SJSA1 (cell line): ENCODE measurements at places on chromosomes 4 and X. TPM values are rescaled to one million over a fixed set of nuclear protein-coding genes. Genes with fewer than 3 reads are reported as not detected.

GRCh38 chrX:47746446-47746845 is 87.5 kb upstream of the UXT start:
- DNase-seq: no peak

DNA sequence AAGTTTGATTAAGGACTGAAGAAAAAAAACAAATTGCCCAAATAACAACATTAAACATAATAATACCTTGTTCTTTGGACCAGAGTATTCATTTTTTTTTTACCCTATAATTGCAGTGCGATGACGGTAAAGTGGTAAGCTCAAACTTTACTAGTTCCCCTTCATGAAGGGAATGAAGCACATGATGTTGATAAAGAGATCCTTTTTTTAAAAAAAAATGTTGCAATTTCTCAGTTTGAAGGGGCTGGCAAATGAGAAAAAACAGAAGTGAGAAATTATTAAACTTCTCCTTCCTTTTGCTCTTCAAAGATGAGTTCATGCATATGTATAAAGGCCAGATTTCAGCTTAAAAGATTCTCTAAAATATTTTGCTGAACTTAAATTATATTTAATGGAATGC is 231.7 kb downstream of the C4orf33 start:
- no peak for DNase-seq

GRCh38 chr4:81577392-81577791 is 105.7 kb upstream of the RASGEF1B start:
- no peak for DNase-seq

GRCh38 chr4:159158985-159159384 is 56.1 kb downstream of the RAPGEF2 start:
- DNase-seq: no peak

DNA sequence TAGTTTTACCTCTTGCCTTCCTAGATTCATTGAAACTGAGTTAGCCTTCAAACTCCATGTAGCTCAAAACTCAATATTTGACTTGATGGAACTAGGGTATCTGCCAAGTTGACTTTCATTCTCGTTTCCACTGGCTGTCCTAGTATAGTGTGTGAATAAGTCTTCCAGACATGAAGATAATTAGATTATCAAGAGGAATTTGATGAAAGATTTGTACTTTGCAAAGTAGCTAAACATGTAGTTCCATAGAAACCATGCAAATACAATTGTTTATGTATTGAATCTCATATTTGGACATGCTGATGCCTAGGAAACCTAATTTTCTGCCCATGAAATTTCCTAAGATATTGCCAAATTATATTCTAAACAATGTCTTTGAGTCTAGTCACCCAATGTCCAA is 297.5 kb downstream of the ARHGAP24 start:
- no peak for DNase-seq

DNA sequence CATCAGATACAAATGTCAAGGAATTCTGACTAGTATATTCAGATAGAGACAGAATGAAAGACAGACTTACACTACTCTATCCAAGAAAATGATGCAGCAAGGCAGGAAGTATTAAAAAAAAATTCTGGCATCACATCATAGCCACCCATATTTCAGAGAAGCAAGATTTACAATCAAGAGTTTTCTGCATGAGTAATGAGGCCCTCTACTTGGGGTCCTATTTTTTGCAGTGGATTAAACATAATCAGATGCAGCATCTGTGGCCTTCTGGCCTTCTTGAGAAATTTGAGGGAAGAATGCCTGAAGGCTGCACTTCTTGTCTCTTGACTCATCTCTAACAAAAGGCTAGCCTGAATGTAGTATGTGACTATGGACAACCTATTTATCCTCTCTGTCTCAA is 48.2 kb upstream of the SLIT2 start:
- DNase-seq: peak; percentile 100

GRCh38 chr4:7828011-7828720 is 111.5 kb downstream of the AFAP1 start:
- peak; percentile 90 for DNase-seq

DNA sequence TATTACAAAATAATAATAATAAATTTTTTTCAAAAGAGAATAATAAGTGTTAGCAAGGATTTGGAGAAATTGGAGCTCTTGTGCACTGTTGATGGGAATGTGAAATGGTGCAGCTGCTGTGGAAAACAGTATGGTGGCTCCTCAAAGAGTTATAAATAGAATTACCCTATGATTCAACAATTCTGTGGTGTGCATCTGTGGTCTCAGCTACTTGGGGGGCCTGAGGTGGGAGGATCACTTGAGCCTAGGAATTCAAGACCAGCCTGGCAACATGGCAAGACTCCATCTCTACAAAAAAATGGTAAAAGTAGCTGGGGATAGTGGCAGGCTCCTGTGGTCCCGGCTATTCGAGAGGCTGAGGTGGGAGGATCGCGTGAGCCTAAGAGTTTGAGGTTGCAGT is 19.6 kb downstream of the MND1 start:
- peak; percentile 74 for DNase-seq

DNA sequence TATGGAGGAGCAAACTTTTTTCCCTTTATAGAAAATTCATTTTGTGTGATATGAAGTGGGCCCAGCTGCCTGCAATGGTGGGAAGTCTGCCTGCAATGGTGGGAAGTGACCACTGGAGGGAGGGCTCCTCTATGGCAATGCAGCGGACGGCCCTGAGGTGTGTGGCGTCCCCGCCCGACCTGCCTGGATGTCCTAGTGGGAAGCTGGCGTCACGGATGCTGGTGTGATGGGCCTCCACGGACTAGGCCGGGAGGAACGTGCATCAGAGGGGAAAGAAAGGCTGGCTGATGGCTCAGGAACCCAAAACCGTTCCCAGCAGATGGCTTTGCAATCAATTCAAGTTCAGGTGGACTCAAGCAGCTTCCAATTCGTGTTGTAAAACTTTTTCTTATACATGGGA is 177.9 kb downstream of the AFAP1 start:
- peak; percentile 43 for DNase-seq

DNA sequence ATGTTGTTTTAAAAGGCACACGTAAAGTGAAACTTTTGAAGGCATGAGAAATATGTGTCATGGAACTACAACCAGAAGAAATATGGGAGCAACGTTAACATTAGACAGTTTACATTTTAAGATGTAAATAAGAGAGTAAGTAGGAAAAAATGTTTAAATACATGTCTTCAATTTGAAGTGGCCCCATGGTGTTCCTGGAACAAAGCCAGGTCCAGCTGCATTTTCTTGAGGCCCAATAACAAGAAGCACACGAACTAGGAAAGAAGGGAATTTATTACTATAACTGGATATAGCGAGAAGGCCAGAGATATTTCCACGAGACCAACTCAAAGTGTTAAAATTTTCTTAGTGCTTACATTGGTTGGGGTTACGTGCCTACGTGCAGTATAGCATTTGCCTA is 458.1 kb downstream of the KCTD8 start:
- DNase-seq: no peak

DNA sequence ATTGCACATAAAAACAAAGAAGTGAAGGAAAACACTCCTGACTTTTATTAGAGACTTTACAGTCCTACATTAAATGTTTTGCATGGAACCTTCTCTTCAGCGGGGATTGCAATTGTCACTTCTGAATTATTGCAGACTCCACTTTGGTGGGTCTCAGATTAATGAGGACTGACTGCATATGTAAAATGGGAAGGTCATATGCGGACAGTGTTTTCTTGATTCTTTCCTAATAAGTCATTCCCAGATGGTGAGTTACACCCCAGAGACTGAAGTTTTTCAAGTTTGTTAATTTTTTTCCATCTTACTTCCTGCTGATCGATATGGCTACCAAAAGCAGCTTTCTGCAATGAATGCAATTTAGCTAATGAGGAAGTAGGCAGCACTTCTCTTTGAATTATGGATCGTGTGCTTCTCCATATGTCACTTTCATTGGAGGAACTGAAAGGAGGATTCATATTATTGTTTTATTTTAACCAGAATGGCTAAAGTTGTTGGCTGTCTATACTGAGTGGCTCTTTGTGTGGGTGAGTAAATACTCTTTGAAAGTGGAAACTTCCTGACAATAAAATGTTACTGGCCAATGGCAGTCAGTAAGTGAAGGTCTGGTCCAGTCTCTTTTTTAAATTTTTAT is 119.3 kb upstream of the CLNK start:
- DNase-seq: no peak

GRCh38 chrX:2409796-2410195 is 91.0 kb downstream of the DHRSX start:
- DNase-seq: no peak

GRCh38 chr4:181784881-181785280 is 458.3 kb upstream of the TENM3 start:
- no peak for DNase-seq

GRCh38 chr4:41406113-41406516 is 131.8 kb upstream of the LIMCH1 start:
- DNase-seq: no peak

- DNase-seq: no peak
Measured at GRCh38 chr4:54898056-54898562, 227.3 kb downstream of the KDR start.

DNA sequence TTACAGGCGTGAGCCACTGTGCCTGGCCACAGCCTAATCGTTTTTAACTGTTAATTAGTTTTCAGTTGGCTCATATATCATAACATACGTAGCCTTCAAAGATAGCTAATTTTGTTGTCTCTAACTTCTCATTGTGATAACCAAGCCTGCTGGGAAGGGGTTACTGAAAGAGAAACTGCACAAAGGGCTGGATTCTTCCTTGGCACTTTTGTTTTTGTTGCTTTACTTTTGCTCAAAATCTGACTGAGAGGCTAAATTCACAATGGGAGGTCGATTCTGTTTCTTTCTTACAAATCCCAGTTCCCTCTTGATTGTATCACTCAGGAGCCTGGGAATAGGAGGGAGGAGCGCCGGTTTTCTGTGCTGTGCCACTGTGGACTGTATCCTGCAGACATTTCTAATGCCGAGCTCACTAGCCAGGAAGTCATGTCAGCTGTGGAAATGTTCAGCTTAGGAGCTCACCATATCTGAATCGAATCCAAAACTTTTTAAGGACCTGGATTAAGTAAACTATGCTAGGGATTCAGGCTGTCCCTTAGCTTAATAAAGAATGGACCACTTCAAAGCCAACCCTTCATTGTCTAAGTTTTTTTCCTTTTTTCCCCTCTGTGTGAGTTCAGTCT is 120.5 kb upstream of the FAT1 start:
- peak; percentile 90 for DNase-seq

GRCh38 chr4:39308611-39309010 is 57.6 kb downstream of the RFC1 start:
- DNase-seq: no peak

GRCh38 chr4:10732235-10732913 is 47.8 kb upstream of the CLNK start:
- no peak for DNase-seq

DNA sequence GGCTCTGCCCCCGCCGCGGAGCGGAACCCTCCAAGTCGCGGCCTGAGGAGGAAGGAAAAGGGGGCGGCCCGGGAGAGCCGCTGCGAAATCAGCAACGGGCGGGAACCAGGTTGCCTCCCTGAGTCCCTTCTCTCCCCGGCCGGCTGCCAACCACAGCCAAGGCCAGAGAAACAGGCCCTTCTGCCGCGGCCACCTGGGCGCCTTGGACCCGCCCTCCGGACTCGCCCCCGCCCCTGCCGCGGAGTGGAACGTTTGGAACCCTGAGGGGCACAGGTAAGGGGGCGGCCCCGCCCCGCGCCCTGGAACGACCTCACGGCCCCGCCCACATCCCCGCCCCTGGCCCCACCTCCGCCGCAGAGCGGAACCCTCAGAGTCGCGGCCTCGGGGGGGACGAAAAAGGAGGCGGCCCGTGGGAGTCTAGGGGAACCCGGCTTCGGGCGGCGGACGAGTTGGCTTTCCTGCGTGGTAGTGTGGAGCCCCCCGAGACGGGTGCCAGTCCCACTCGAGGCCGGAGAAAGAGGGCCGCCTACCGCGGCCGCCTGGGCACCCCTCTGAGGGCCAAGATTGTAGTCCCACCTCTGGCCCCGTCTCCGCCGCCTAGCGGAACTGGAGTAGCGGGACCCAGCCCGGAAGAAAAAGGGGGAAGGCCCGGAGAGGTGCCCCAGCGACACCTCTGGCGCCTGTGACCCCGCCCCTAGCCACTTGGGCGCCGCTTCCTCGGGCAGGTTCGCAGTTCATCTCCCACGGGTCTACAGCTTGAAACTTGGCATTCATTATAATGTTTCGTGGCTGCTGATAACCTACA is 669 bp upstream of the PHKA2 start:
- DNase-seq: peak; percentile 77

- DNase-seq: no peak
Measured at GRCh38 chr4:88075336-88075735, 67.9 kb downstream of the PKD2 start.

DNA sequence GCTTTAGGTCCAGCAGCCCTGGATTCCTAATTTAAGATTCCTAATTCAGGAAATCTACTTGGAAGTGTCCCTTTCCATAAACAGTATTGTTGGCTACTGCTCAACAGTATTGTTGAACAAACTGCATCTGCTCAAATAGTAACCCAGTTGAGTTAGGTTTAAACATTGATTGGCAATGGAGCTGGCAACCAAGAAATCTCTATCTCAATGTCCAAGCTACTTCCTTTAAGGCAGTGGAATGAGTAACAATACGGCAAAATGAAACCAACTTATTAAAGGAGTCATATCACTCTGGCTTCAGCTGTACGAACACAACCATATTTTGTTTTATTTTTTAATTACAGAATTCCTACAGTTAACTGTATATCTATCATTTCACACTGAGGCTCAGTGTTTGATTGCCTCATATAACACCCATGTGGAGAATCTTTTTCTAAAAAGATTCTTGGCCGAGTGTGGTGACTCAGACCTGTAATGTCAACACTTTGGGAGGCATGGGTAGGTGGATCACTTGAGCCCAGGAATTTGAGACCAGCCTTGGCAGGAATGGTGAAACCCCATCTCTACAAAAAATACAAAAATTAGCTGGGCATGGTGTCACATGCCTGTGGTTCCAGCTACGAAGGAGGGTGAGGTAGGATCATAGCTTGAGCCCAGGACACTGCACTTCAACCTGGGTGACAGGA is 71.7 kb upstream of the IL13RA1 start:
- DNase-seq: no peak

- DNase-seq: no peak
Measured at GRCh38 chr4:82084747-82085146, 289.0 kb downstream of the HNRNPD start.

GRCh38 chr4:17709763-17710068 is 71.7 kb downstream of the FAM184B start:
- no peak for DNase-seq

- no peak for DNase-seq
Measured at GRCh38 chr4:13865871-13866669, 238.5 kb upstream of the BOD1L1 start.

Gene AP1S2
- total RNA-seq: 208 and 223 TPM in 2 replicates

Gene PRSS12
- total RNA-seq: 9.7 and 15.6 TPM in 2 replicates

Gene GPAT3
- total RNA-seq: 7.0 and 8.9 TPM in 2 replicates

Gene P2RY10
- total RNA-seq: not detected in 2 replicates

Gene MEPE
- total RNA-seq: 0.24 TPM in 1 of 2 replicates, not detected in the other

Gene TASL
- not detected in 2 replicates for total RNA-seq

Gene FRMPD3
- not detected in 2 replicates for total RNA-seq

Gene PPEF1
- total RNA-seq: not detected in 2 replicates

Gene BBS7
- total RNA-seq: 18.8 and 33.2 TPM in 2 replicates

Gene SH3RF1
- 9.0 and 14.1 TPM in 2 replicates for total RNA-seq

Gene SPANXD
- not detected in 2 replicates for total RNA-seq

Gene GASK1B
- 1.1 and 1.3 TPM in 2 replicates for total RNA-seq
